ENCODE measurements at places on chromosomes 2 and 18.

GRCh38 chr2:120661551-120661950, 74.1 kb upstream of the GLI2 start:
- DNase-seq = no peak

GRCh38 chr2:70656421-70657010, 102.9 kb upstream of the TGFA start:
- DNase-seq = no peak

DNA sequence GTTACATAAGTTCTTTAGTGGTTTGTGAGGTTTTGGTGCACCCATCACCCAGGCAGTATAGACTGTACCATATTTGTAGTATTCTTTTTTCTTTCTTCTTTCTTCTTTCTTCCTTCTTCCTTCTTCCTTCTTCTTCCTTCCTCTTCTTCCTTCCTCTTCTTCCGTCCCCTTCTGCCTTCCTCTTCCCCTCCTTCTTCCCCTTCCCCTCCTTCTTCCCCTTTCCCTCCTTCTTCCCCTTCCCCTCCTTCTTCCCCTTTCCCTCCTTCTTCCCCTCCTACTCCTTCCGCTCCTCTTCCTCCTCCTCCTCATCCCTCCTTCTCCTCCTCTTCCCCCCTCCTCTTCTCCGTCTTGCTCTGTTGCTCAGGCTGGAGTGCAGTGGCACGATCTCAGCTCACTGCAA, 41.6 kb downstream of the CAB39 start:
- no peak for DNase-seq

- DNase-seq = no peak
These were observed 68.4 kb upstream of the CTDP1 start for GRCh38 chr18:79611040-79611681.

DNA sequence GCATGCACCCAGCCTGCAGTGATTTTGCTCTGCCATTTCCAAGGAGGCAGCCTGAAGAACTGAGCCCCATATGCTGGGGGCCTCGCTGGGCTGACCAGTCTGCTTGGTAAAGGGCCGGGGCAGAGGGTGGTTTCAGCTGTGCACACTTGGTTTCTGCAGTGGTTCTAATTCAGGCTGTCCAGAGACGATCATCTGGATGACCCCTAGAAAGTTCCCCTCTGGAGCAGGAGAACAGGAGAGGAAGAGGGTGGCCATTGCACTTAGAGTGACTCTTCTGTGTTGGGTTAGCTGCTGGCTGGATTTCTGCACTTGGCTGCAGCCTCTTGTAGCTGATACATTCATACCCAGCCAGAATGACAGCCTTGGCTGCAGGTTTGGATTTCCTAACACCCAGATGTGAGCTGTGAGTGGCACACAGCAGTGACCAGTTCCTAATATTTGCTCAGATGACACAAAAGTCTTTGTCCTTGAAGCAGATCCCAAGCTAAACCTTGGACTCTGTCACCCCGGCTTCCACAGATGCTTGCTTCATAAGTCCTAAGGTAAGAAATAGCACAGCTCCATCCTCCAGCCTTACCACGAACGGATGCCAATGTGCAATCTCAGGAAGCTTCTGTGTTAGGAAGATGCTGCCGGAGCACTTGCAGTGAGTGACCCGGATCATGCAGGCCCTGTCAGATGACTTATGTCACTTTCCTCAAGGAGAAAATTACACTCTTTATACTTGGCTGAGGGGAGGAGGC, 105.6 kb downstream of the HNRNPLL start:
- no peak for DNase-seq

DNA sequence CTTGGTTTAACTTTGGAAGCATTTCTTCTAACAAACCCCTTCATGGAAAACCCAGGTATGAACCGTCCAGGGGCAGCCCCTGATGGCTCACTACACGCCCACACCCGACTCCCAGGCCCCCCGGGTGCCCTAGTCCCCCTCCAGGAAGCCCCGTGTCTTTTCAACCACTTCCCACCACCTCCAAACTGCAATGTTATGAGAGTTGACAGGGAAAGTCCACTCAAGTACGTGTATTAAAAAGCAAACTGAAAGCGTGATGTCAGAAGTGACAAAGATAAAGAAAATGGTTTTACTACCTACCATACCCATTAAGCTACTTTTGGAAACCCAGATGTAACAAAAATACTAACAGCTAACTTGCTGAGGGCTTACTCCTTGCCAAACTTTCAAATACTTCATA, 51.5 kb downstream of the L3MBTL4 start:
- DNase-seq = no peak

GRCh38 chr18:73842795-73843394, 304.7 kb downstream of the FBXO15 start:
- DNase-seq = peak; percentile 31

DNA sequence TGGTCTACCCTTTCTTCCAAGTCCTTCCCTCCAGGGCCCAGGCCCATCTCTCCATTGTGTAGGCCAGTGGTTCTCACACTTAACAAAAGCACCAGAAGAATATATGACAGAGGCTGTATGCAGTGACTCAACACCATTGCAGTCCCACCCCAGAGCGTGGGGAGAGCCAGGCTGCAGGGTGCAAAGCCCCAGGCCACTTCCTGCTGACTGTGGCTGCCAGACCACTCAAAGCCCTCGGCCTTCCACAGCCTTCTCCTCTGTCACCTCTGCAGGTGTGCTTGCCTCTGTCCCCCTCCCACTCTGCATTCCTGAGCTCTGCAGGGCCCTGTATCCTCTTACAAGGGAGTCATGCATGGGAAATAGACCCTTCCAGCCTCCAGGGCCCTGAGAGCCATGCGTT, 40.4 kb upstream of the ARHGEF4 start:
- DNase-seq = no peak

GRCh38 chr2:107961395-107961794, 24.9 kb upstream of the SLC5A7 start:
- DNase-seq = no peak

DNA sequence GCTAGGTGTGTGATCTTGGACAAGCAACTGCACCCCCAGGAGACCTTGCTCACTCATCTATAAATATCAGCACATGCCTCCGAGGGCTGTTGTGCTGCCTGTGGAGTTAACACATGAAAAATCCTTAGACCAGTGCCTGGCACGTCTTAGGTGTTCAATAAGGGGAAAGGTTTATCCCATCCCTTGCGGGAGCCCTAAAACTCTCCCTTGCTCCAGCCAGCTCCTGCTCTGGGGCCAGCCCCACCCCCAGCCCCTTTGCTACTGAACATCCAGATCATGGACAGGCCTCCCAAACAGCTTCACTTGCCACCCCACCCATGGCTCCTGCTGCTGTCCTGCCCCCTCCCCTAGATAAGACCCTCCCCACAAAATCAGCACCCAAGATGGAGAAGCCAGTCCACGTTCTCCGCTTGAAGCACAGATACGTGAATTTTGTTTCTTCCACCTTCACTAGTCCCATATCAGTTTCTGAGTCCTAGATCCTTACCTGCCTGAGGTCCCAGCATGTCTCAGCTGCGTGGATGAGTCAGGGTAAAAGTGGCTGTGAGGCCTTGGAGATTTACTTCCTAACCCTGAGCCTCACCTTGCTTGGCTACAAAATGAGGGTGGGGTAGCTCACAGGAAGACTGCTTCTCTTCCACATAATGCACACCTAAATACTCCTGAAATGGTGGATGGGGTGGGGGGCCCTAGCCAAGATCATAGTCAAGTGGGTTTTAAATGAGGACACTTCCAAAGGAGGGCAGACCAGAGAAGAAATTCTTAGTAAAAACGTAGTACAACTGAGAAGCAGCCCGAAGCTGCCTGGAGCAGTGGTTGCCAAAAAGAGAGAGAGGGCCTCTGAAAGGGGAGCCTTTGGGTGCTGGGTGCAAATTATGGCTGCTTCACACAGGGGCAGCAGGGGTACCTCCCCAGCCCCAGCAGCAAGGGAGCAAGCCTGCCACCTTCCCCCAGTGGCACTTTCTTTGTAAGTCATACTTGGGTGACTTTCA, 40.4 kb downstream of the C1QL2 start:
- no peak for DNase-seq
